ENCODE measurements at places on chromosomes 2 and 18. TPM values are rescaled to one million over a fixed set of nuclear protein-coding genes. Genes with fewer than 3 reads are reported as not detected.

The RAMP1 gene
- total RNA-seq, result not detected

The TCF23 gene
- total RNA-seq, result not detected

The CXCR1 gene
- not detected for total RNA-seq

The CRACDL gene
- 13.3 TPM for total RNA-seq

The ASPRV1 gene
- 0.64 TPM for total RNA-seq

The FHOD3 gene
- total RNA-seq, result 7.8 TPM
